ENCODE measurements at places on chromosomes 2 and 18.

DNA sequence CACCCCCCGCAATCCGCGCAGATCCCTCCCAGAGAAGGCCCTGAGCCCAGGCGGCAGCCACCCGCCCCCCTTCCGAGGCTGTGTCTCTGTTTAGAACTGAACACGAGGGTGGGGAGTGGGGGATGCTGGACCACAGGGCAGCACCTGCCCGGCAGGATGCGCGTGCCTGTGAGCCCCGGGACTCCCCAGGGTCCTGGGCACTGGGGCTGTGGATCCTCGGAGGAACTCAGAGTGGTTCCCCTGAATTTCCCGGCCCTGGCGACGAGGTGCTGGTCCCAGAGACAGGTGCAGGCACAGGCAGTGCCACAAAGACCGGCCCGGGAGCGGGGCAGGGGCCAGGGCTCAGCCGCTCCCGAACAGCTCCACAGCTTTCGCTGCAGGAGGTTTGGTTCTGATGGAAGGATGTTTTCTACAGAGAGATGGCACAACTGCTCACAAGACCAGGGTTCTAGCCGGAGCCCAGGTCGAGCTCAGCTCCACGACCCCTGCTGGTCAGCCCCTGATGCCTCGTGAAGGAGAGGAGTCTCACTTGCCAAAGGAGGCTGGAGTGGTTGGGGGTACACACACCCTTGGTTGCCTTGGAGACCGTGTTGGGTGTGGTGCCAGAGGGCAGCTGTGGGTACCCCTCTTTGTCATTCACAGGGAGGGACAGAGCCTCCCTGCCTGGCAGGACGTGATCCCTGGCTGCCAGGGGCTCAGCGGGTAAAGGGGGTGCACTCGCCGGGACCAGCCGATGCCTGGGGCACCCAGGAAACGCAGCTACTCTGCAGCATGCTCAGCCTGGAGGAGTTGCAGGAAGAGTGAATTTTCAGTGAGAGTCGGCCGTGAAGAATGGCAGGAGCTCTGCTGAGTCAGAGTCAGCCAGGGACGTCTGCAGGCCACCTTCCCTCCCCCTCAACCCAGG is 4.4 kb upstream of the NEU4 start:
- DNase-seq, result no peak

GRCh38 chr18:50289108-50289443 is 1.6 kb upstream of the CXXC1 start:
- DNase-seq, result no peak

DNA sequence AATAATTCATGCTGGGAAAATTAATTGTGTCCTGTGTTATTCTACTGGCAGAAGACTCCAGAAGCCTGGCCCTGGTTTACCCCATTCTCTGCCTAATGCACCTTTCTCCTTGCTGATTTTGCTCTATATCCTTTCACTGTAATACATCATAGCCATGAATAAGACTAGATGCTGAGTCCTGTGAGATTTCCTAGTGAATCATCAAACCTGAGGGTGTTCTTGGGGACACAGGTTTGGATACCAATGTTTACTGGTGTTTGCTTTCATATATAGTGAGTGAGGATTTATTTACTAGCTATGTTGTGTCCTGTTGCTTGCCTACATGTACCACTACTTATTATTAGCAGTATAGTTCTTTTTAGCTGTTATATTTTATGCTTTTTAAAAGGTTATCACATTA is 6.5 kb downstream of the METTL5 start:
- DNase-seq, result no peak

GRCh38 chr2:9336576-9337314 is 86.6 kb downstream of the ITGB1BP1 start:
- DNase-seq, result peak; percentile 79

DNA sequence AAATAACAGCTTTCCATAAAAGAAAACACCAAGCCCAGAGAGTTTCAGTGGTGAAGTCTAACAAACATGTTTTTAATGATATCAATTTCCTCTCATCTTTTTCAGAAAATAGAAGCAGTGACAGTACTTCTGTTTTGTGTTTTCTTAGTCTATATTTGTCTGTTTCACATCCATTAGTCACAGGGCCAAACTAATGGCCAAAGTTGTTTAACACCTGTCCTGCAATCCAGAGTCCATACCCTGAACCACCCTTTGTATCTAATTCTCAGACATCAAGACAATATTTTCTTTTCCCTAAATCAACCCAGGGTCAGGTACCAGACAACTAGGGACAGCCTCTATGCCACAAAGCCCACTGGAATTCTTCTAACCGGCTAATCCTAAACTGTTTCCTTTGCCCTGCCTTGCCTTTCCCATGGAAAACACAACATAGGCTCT is 25.9 kb downstream of the TMSB10 start:
- DNase-seq, result no peak

- DNase-seq, result no peak
These were observed 203.4 kb upstream of the TNP1 start for GRCh38 chr2:217063238-217063755.

GRCh38 chr2:233059797-233060500 is at the start of gene INPP5D:
TSS of gene INPP5D (plus strand) at chr2:233060342. CDS start at chr2:233060479, 137 bp downstream.
- DNase-seq, result no peak

Measured in mesothelial cell of epicardium (in vitro differentiated cells).